Substantia nigra (tissue), 51 donors: ENCODE measurements at places on chromosomes 3 and 15.

DNA sequence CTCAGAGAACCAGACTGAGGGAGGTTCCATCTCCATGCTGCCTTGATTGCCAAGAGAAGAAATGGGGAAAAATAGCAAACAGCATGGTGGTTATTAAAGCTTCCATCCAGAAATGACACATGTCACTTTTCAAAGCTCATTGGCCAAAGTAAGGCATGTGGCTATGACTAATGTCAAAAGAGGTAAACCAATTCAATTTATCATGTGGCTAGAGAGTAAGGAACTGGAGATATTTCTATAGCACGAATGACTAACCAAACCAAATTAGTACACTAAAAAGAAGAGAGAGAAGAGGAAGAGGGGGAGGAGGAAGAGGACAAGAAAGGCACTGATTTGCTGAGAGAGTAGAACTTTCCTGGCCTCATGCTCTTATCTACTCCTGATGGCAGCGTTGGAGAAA, 115.2 kb upstream of the SLC6A11 start:
- no peak for DNase-seq

DNA sequence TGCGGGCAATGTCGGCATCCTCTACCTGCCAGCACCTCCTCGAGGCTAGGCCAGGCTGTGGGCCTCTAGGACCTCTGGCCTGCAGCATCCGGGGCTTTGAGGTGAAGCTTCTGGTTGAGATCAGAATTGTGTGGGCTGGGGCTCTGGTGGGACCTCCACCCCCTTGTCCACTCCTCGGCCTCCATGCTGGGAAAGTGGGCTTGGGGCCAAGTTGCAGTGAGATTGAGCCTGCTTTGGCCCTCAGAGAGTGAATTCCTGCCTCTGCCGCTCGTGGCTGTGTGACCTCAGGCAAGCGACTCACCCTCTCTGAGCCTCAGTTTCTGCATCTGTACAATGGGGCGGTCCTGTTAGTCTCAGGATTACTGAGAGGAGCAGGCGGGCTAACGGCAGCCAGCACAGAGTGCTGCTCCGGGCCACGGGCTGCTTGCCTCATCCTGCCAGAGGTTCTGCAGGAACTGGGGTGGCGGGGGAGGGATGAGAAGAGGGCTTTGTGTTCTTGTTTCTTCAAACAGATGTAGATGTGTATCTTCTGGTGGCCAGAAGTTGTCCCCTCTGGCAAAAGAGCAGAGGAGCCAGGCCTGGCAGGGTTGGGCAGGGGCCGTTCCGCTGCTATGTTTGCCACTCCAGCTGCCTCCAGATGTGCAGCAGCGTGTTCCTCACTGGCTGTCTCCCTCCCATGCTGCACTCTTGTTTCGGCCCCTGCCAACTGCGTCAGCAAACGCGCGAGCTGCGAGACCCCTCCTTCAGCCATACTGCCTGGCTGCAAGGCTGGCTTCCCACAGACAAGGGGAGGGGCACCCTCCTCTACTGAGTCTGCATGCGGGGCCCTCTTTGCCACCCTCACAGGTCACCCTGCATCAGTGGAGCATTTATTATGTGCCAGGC, 33.7 kb downstream of the FBLN2 start:
- DNase-seq, result no peak

DNA sequence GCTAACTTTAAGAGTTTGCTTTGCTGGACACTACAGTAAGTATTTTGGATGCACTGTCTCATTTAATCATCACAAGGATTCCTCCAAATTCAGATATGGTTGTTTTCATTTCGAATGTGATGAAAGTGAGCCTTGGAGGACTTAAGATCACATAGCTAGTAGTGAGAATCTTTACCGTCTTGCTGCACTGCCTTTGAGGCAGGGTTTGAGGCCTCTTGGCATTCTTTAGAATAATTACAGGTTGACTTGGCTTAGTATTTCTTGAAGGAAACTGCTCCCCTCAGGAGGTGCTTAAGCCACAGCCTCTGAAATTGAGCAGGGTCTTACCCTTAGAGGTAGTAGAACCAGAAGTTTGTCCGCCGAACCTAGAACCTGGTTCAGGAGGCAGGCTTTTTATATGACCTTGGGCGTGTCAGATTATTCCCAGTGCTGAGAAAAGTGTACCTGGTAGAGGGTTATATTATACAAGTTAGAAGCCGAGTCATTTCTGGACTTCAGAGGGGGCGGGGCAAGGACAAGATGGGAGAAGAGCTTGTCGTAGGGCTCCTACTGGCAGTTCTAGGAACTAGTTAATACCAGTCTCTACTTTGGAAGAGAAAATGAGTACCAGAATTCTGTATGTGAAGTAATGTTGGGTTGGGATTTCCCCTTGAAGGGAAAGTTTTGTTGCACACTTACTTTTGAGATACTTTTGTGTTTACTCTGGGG, 1.1 kb downstream of the TFG start:
- no peak for DNase-seq

DNA sequence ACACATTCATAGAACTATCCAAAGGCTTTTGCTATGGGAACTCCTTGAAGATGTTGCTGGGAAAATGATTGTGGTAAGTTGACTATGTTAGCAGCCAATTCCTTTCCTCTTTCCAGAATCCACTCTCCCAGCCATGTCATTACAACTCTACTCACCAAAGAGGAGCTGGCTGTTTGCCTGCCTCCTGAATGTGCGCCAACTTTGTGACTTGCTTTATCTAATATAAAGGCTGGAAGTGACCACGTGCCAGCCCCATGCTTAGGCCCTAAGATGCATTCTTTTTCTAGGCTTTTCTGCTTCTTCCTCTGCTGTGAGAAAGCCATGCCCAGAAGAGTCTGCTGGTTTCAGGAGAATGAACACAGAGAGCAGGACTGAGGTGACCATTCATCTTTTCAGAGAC, 182.2 kb downstream of the GABRB3 start:
- DNase-seq, result no peak

- no peak for DNase-seq
These were observed 324.2 kb upstream of the TGFBR2 start for GRCh38 chr3:30282154-30282696.

- DNase-seq, result no peak
These were observed 68.0 kb upstream of the CMTM7 start for GRCh38 chr3:32323604-32324003.

GRCh38 chr15:31843426-31844055, 186.8 kb upstream of the CHRNA7 start:
- no peak for DNase-seq

DNA sequence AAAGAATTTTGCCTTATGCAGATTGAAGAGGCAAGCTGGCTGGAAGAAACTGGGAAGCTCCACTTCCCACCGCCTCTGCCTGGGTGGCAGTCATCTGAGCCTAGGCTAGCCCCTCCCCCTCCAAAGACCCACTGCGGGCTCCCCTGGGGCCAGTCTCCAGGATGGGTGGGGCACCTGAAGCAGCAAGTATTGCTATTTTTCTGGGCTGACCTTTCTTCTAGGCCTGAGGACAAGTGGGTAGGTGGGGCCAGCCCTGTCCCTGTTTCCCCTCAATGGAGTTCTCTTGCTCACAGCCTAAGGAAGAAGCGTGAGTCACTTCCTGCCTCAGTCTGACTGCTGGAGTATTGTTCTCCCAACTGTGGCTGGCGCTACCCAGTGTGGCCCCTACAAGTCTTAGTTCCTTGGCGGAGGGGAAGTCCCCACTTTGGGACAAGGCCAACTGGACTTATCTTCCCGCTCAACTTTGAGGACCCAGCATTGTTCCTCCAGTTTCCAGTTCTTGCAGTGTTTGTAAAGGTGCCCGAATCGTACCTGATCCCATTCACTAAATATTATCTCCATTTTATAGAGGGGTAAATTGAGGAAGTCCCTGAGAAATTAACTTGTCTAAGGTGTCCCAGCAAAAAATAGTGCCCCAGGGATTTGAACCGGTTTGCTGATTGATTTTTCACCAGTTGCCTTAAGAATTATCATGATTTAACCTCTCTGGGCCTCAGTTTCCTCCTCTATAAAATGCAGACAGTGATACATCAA, 1.4 kb downstream of the FURIN start:
- no peak for DNase-seq

DNA sequence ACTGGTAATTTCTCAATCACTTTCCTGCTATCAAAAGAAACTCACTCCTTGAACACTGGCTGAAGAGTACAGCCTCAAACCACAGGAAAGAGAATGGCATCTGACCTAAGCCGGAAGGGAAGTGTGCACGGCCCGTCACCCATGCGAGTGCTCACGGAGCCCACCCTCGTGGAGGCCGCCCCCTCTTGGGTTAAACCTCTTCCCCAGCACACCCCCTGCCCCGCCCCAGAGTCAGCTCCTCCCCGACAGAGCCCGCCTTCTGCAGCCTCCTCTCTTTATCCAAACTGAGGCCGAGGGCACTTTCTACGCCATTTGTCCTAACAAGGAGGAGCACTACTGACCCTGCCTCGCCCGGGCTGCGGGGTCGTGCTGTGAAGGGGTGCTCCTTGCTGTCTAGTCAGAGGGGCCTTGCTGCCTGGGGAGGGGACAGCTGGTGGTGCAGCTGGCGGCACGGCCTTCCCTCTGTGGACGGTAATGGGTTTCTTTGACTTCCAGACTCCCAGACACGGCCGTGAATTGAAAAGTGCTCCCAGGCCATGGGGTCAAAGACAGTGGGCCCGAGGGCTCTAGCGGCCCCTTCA, 137.7 kb downstream of the NSMCE3 start:
- no peak for DNase-seq

DNA sequence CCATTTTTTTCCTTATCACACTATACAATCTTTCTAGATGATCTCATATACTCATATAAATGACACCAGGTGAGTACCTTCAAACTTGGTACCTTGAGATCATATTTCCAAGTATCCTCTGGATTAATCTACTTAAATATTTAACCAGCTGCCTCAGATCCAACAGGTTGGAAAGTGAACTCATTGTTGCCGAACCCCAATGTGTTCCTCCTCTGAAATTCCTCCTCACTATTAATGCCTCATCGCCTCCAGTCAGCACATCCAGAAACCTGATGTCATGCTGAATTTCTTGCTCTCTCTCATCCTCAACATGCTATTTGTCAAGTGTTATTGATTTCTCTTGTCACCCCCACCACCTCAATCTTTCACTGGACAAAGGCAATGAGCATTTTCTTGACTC, 221.8 kb downstream of the FMN1 start:
- DNase-seq, result no peak
